ACHN (cell line): ENCODE measurements at places on chromosomes 4 and X.

- no peak for DNase-seq
Observed at GRCh38 chr4:176475067-176475466, 155.3 kb downstream of the SPCS3 start.

DNA sequence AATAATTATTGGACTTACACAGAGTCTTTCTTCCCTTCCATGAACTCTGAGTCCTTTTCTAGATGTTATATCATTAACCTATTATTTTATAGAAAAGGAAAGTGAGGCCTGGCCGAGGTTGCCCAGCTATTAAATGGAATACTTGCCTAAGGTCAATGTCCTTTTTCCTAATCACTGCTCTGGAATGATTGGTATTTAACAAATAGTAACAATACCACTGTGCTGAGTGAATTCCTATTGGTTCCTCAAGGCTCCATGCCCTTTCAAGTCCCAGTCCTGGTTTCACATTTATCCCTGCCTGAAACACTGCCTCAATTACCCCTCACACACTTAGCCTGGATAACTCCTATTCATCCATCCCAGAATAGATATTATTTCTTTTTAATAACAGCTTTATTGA lies 6.2 kb downstream of the TCEAL9 start:
- DNase-seq = peak; percentile 80

- DNase-seq = no peak
Observed at GRCh38 chr4:85431156-85431555, 43.8 kb upstream of the ARHGAP24 start.

GRCh38 chrX:17644001-17644400 lies 93.3 kb upstream of the SCML1 start:
- DNase-seq = no peak

DNA sequence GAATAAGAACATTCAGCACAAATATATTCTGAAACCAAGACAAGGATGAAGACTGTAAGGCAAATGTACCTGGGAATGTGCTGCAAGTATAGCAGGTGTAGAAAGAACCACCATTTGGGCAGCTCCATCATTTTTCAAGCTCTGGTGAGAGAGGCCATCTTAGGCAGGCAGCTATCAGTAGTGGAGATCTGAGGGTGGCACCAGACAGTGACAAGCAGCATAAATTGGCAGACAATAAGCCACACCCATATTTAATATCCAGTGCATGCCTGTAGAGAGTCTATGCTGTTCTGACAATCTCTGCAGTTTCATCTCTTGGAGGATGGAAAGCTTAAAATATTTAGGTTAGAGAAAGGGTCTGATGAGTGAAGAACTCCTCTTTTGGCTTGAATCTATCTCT lies 22.5 kb downstream of the CCNG2 start:
- DNase-seq = no peak

DNA sequence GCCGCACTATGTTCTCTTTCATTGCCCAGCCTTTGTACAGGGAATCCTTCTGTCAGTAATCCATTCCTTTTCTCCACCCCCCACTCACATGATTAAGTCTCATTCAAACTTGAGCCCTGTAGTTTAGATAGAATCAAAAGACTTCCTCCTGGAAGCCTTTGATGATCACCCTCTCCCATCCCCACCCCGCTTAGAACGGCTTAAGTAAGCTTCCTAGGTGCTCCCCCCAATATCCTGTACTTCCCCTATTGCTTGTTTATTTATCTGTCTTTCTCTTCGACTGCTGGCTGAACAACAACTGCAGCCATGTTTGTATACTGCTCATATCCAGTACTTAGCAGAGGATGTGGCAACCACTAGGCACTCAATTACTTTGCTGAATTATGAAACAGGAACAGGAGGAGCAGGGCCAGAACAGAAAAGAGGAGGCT lies 38.5 kb upstream of the GPC3 start:
- no peak for DNase-seq

DNA sequence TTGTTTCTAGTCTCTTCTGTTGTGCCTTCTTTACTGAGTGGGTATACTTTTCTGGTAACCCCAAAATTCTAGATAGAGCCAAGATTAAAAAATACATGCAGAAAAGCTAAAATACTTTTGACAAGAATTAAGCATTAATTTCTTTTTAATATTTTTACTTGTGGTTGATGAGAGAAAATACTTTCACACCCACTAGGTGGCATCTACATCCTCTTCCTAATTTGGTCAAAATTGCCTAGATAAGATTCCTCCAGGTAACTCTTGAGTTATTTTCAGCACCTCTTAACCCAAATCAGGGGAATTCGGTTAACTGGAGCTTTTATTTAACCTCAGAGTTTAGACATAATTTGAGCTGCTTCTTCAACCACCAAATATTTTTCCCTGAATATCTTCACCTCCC lies 28.4 kb upstream of the COX7B2 start:
- DNase-seq = peak; percentile 4

- DNase-seq = no peak
Observed at GRCh38 chrX:19007011-19007410, 23.1 kb upstream of the PHKA2 start.

- DNase-seq = peak; percentile 57
Observed at GRCh38 chrX:153646620-153647373, at the start of gene DUSP9. Gene DUSP9 (plus strand): TSS chrX:153647203. CDS start chrX:153647954, 751 bp downstream.

DNA sequence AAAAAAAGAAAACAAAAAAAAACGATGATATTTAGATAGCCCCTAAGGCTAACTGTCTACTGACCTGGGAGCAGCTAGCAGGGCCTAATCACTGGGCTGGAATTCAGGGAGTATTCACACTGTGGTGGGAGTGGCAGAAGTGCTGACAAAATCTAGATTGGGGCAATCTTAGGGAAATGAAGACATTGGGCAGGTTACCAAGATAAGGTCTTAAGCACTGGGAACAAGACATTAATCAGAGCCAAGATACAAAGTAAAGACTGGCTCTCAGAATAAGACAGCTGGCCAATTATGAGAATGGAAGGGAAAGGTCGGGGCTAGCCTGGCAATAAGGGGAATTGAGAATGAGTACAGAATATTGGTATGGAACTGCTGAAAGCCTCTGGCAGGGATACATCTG lies 100.2 kb upstream of the GRIA3 start:
- no peak for DNase-seq

DNA sequence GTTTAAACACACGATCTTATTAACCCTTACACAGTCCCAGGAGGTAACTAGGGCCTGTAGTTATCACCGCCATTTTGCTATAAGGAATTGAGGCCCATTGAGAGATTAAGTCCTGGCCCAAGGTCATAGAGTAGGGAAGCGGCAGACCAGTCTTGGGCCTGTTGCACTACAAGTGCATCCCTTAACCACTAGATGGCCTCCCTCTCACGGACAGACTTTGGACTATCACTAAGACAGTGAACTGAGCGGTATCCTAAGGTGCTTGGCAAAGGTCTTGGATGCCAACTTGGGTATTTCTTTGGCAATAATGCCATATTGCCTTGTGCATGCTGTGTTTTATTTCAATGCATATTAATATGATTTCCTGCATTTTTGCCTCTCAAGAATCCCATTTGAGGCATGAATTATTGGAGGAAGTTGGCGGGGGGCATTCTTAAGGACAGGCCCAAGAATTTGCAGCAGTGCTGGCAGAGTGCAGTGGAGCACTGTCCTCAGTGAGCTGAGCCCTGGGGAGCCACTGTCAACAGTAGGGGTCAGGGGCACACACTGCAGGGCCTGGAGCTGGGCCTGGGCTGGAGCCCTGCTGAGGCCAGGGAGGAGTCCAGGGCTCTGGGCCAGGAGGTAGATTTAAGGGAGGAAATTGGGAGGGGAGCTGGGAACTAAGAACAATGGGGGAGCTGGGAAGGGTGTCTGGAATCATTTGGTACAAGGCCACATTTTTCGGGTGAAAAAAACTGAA lies 147.4 kb downstream of the SMIM20 start:
- DNase-seq = peak; percentile 39

DNA sequence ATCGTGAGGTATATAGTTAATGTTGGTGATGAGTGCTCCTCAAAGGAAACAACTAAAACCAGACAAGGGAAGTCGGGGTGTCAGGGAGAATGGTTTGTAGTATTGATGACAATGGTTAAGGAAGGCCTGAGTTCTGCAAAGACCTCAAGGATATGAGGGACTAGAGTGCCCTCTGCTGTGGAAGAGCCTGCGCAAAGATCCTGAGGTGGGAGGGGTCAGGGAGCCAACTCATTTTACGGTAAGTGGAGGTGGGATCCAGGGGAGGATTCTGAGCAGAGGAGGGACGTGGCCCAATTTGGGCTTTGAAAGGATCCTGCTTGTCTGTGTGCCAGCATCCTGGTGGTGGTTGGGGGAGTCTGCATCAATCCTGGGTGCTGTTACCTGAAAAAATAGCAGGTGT lies 11.3 kb downstream of the UBA1 start:
- DNase-seq = no peak

DNA sequence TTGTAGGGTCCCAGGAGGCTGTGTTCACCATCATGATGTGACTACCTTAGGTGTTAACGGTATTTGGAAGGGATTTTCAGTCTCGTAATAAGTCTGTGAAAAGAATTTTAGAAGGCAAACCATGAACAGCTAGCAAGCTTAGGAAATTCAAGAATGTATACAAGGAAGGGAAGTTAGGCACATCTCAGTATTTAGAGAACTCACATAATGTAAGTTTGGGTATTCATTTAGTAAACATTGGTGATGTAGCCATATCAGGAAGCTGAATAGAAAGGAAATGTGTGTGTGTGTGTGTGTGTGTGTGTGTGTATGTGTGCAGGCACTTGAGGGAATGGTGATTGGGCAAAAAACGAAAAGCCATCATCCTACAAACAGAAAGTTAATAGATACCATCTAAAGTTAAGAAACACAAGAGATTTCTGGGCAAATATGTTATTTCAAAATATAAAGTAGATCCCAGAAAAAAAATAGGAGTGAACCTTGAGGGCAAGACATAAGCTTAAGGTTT lies 34.7 kb upstream of the PRKX start:
- DNase-seq = no peak

GRCh38 chrX:137062915-137063617 lies 29.3 kb upstream of the GPR101 start:
- no peak for DNase-seq

- no peak for DNase-seq
Observed at GRCh38 chr4:34921391-34921790, 1322.9 kb downstream of the ARAP2 start.

DNA sequence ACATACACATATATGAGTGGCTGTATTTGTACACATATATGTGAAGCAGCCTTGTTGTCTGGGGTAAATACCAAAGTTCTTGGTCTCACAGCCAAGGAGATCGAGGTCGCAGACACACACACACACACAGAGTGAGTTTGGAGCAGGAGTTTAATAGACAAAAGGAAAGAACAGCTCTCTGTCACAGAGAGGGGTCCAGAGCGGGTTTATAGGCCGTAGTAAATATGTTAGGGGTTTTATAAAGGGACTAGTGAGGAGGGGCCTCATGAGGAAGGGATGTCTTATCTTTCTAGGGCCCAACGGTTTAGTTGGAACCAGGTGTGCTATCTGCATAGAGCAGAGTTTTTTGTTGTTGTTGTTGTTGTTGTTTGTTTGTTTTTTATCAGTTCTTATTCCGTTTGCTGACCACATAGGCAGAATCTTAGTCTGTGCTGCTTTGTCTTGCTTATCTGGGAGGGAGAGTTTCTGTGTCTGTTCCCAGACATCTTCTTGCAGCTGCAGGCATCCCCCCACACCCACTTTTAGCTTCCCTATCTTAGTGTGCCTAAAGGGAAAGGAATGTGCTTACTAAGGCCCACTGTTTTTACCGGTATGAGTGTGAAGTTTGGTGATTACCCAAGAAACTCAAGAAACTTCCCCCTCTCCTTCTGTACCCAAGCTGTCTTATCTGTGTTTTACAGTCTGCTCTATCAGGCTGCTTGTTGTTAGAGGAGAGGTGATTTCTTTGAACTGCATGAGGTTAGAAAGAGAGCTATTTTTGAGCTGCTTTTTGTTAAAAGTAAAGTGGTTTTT lies 91.9 kb downstream of the TENT5D start:
- DNase-seq = no peak

DNA sequence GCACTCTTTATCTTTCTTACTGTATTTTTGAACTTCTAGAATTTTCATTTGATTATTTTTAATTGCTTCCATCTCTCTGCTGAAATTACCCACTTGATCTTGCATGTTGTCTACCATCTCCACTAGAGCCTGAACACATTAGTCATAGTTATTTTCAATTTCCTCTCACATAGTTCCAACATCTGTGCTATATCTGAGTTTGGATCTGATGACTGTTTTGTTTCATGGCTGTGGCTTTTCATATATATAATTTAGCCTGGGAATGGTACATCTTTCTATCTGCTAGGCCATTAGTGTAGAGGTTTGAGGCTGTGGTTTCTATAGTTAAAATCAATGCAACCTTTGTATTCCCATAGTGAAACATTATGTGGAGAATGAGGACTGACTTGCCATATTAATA lies 33.2 kb downstream of the NPY2R start:
- DNase-seq = no peak

DNA sequence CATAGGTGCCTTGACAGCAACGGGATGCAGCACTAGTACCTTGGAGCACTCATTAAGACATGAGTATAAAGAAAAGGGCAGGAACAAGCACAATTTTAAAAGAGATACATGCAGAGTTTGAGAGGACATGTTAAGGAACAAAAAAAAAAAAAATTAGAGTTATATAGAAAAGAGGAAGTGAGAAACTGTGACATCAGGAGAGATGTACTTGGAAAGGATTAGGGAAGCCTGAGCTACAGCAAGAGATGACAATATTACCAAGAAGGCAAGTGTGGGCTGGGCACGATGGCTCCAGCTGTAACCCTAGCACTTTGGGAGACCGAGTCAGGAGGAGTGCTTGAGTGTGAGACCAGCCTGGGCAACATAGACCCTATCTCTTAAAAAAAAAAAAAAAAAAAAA lies 37.4 kb downstream of the GPR143 start:
- DNase-seq = no peak

DNA sequence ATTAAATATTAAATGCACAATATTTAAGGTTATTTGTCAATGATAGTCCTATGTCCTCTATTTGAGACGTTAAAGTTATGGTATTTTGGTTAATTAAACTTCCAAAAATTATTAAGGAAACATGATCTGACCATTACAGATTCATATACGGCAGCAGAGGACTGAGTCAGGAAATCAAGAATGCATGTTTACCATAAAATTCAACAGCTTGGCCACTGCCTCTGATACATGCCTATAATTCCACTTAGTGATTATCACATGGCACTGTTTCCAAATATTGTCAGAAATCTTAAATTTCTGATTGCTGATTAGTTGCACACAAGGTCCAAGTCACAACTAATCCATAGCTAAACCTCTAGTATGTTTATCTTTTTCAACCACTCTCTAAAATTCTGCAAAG lies 232.2 kb upstream of the UGT8 start:
- no peak for DNase-seq

GRCh38 chr4:42562016-42562415 lies 94.9 kb downstream of the ATP8A1 start:
- DNase-seq = no peak
